ENCODE measurements at places on chromosomes 5 and 9.

DNA sequence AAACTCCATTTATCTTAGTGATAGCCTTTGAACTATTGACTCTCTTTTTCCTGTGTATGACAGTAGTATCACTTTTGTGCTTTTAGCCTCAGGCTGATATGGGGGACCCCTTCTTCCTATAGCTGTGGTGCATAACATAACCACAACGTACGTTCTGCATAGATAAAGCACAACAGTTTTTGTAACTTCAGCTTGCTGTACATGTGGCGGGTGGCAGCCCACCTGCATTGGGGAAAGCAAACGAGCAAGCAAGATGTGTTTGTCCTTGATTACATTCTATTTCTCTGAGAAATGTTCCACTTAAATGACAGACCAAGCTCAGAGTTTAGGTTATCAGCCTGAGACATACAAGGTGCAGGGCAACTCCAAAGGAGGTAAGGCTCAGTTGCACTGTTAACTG is 309.4 kb downstream of the KDM4C start:
- no peak for DNase-seq

- DNase-seq: no peak
Measured at GRCh38 chr9:136745389-136746154, 2.8 kb downstream of the LCN6 start.

- no peak for DNase-seq
Measured at GRCh38 chr9:89038382-89039103, 47.3 kb downstream of the S1PR3 start.

DNA sequence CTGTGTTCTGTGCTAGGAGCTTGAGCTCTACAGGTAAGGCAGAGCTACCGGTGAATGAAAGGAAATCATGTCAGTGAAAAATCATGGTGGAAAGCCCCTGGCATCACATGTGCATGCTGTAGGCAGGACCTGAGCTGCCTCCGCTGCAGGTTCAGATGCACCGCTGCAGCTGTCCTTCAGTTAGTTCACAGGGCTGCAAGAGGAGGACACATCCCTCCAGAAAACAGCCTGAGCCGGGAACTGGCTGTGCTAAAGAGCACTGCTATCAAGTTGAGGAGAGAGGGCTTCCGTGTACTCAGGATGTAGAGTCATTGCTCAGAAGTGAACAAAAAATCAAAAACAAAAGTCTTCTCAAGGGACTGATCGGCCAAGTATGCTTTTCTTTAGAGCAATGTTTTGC is 138.6 kb downstream of the ERCC6L2 start:
- DNase-seq: no peak

DNA sequence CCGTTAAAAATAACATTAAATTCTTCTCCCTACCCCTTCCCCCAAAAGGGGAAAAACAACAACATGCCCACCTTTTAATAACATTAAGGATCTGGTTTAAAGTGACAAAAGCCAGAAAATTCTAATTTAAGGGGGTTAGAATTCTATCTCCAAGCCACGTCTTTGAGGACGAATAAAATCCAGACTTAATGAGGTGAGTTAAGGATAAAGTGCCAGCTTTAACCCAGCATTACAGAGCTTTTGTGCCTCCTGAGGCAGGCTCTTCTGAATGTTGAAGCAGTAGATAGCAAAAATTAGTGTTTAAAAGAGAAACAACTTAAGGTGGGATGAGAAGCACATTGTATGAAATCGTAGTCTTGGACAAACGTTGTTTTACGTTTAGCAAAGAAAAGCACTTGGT is 329.0 kb upstream of the MPDZ start:
- no peak for DNase-seq

GRCh38 chr5:67305401-67305800 is 108.8 kb upstream of the CD180 start:
- no peak for DNase-seq

DNA sequence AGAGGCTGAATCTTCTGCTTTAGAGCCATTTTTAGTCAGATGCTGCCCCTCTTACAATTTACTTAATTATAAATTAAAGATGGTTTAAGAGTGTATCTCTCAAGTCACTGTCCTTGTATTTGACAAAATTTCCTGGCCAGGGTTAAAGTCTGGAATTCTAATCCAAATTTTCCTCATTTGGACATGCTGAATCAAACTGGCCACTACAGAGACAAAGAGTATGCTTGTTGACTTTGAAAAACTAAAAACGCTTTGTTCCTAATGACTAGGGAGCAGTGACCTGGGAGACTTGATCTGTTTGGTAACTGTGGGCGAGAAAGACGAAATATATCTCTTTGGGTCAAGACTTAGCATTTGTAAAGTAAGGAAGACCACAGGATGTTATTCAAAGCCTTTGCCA is 303.2 kb downstream of the ZSWIM6 start:
- DNase-seq: no peak

DNA sequence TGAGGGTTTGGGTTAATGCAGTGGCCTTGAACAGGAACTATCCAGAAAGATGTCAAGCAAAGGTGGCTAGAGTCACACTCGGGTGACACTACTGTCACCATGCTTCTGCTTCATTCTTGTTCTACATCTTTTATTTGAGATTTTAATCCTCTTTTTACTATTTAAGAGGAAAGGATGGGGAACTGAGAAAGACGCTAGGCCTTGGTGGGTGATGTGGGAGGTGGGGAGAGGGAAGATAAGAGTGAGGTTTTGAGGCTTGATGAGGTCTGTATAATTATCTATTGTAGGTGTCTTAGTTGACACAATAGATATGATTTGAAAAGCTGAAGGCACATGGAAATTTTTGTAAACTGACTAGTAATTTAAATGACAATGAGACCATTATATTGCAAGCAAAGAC is 3.5 kb upstream of the BASP1 start:
- no peak for DNase-seq

DNA sequence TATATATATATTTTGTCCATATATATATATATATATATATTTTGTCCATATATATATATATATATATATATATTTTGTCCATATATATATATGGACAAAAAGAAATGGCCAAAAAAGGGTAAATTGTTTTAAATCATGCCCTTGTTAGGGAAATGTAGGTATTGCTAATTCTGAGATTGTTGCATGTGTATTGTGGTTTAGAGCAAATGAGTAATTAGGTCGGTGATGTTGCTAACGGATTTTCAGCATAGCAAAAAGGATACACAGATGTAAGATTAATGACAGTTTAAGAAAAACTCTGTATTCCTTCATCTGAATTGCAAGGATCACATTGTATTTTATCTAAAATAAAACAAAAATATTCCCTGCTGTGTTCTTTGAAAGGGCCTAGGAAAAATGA is 40.2 kb downstream of the OSTF1 start:
- no peak for DNase-seq

- DNase-seq: no peak
Measured at GRCh38 chr5:174316326-174316725, 270.8 kb downstream of the NSG2 start.

DNA sequence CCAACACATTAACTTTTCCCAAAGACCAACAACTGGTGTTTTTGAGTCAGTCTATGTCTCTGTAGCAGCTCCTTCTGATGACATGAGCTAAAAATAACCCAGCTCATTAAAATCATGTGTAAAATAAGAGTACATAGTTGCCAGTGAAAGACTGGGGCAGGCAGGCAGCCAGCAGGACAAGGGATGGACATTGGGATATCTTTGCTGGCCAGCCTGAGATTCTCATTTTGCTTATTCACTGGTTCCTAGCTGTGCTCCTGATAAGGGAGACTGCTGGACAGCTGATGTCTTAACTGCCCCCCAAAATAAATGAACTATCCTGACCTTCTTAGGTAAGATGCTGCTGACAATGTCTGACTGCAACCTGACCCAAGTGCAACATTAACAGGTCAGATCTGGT is 33.9 kb downstream of the EPB41L4B start:
- DNase-seq: no peak

DNA sequence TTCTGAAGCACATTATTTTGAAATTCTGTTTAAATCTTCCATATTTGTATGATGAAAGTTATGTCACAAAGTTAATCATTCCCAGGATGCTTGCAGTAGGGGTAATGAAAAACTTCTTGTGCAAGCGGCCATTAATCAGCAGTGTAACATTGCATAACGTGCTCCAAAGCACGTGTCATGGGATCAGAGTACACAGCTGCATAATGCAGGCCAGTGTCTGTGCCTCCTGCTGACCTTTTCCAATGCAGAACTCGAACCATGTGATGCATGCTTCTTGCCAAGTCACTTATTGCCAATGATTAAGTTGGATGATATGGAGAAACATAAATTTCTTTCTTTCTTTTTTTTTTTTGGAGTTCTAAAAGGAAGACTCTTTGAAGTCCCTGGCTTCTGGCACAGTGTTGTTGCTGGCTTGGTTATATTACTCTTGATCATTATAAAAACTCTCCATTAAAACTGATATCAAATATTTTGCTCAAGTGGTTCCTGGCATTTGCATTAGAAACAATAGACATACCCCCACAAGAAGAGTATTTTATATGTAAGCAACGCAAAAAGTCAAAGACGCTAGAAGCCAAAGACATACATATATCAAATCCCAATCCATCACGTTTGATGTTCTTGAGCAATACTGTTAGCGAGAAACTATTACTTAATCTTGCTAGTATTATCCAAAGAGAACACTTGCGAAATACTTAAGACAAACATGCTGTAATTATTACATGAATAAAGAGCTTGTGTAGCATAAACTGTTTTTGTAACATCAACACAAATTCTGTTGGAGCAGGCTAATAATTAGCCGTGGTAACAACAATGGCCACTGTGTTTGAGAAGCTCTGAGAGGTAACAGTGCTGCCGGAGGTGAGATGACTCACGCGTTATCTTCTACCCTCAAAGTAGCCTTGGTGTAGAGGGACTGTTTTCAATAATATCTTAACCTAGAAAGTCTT is 164.2 kb downstream of the AUH start:
- no peak for DNase-seq

DNA sequence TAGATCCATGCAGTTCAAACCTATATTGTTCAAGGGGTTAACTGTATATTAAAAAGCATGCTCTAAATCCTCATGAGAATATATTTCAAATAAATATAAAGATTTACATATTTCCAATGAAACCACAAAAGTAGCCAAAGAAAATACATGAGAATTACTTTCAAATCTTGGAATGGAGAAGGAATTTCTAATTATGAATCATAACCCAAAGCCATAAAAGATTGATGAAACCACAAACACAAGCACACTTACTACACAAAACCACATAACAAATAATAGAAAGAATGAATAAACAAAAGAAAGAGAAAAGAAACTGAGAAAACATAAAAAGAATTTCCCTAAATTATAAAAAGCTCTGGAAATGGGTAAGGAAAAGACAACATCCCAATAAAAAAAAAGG is 16.0 kb downstream of the ERP44 start:
- DNase-seq: no peak

- DNase-seq: no peak
Measured at GRCh38 chr9:129836311-129837007, 1.2 kb downstream of the USP20 start.

GRCh38 chr5:107359033-107359915 is 311.5 kb downstream of the EFNA5 start:
- DNase-seq: no peak

DNA sequence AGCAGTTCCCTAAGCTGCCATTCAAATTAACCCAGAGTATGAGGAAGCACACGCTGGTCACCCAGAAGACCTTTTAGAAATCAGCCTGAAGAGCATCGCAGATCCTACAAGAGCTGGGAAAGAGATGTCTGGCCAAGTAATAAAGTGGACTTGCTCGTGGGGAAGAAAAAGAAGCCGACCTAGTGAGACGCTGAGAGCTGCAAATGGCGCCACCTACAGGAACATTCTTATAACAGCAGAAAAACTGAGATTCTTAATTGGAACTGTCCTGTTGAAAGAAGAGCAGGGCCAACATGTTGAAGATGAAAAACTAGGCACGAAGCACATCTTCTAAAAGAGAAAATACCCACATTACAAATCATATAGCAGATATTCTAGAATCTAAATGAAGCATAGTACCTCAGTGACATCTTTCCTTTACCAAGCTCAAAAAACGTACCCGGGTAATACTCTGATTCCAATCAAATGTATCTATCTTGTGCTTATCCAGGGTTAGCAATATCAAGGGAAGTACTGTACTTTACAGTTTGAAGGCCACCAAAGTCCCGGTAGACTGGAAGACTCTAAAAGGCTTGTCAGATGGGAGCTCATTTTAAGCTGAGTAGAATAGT is 3.9 kb upstream of the GNAQ start:
- DNase-seq: peak; percentile 34

DNA sequence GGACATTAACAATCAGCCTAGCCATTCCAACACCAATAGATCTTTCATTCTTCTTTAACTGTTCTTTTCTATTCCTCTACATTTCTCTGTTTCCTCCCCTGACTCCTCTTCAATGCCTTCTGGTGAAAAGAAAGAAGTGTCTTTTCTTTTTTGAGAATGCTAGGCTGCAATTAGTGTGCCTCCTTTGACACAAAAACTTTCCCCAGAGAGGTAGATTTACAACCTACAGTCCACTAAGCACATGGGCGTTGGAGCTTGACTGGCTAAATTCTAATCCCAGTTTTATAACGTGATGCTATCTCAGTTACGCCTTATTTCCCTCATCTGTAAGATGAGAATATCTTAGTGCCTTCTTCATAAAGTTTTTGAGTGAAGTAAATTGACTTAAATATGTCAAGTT is 16.9 kb upstream of the ANKRD55 start:
- DNase-seq: no peak

GRCh38 chr5:173645890-173646574 is 29.6 kb upstream of the BOD1 start:
- no peak for DNase-seq

GRCh38 chr5:135745897-135746500 is 88.5 kb upstream of the SLC25A48 start:
- no peak for DNase-seq

DNA sequence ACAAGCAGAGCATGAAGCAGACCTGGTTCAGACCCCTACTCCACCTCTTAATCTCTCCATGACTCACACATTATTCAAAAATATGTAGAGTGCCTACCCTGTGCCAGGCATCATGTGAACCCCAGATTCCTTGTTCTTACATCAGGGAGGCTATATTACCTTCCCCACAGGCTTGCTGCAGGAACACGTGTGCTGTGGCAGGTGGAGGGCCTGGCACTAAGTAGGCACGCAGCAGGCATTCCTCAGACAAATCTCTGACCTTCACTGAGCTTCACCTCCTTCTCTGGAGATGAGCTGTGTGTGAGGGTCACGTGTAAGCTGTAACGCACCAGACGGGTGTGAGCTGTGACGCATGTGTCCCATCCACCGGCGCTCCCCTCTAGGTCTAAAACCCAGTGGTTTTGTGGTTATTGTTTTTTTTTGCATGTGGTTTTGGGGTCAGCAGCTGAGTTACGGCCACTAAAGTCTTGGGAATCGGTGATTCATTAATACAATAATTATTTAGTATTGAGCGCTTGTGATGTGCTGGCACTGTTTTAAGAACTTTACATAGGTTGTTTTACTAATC is 30.3 kb downstream of the ANGPTL2 start:
- no peak for DNase-seq

GRCh38 chr5:151632524-151632923 is 41.4 kb upstream of the FAT2 start:
- DNase-seq: no peak

DNA sequence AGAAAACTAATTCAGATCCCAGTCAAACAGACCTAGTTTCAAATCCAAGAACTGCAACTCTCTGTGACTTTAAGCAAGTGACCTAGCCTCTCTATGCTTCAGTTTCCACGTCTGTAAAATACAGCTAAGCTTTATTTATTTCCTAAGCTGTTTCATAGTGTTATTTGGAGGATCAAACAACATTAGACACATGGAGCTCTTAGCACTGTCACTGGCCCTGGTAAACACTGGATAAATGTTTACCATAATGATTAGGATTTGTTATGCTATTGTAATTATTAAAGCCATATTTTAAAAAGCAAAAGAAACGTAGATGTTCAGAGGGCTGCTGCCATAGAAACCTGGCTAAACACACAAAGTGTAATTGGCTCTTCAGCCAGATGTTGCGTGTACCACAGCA is 26.6 kb upstream of the C5orf58 start:
- no peak for DNase-seq

- no peak for DNase-seq
Measured at GRCh38 chr5:129912601-129913255, 8.5 kb downstream of the CHSY3 start.
